A549 treated with CORT108297 at 1 μM for 4 hours (cell line): ENCODE measurements at places on chromosomes 1 and 21. TPM values are rescaled to one million over a fixed set of nuclear protein-coding genes. Genes with fewer than 3 reads are reported as not detected.

LCA5L gene
- 1.3 to 1.6 TPM (median 1.5 TPM) in 5 replicates for total RNA-seq

SAMD11 gene
- total RNA-seq, result 16.5 to 38.7 TPM (median 35.5 TPM) in 5 replicates

SYNJ1 gene
- 2.6 to 3.1 TPM (median 2.8 TPM) in 5 replicates for total RNA-seq

OLFML2B gene
- 0.39 to 0.49 TPM (median 0.47 TPM) in 5 replicates for total RNA-seq
